ENCODE measurements at places on chromosomes 3 and 15. TPM values are rescaled to one million over a fixed set of nuclear protein-coding genes. Genes with fewer than 3 reads are reported as not detected.

Gene HIGD2B
- total RNA-seq: 0.22 TPM

Gene CHST13
- not detected for total RNA-seq

Gene TMC3
- not detected for total RNA-seq

Gene RTP1
- total RNA-seq: not detected

Gene LSAMP
- not detected for total RNA-seq

Gene UROC1
- total RNA-seq: not detected

Gene IL17RB
- 1.2 TPM for total RNA-seq

Gene ELP6
- 76.9 TPM for total RNA-seq

Gene HYKK
- total RNA-seq: 3.9 TPM

Gene SERPINI2
- 0.13 TPM for total RNA-seq

Gene AP3B2
- total RNA-seq: 0.18 TPM

Gene RGMA
- 0.04 TPM for total RNA-seq

Gene CCR9
- not detected for total RNA-seq

DNA sequence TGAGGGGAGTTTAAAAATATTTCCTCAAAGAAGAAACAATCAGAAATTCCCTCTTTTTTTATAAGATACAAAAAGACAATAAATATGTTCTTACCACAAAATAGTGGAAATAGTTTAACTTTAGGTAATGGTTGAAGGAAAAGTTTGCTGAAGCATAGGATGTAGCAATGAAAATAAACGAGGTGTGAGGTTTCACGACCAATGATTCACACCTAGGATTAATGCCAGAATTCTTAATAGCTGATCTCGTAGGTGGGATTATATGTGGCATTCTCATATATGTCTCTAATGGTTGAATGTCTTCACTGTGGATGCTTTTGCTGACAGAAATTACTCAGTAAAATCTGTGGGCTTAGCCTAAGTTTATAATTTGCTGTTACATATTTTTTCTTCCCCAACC is 467.7 kb downstream of the FGF12 start:
- DNase-seq: no peak

DNA sequence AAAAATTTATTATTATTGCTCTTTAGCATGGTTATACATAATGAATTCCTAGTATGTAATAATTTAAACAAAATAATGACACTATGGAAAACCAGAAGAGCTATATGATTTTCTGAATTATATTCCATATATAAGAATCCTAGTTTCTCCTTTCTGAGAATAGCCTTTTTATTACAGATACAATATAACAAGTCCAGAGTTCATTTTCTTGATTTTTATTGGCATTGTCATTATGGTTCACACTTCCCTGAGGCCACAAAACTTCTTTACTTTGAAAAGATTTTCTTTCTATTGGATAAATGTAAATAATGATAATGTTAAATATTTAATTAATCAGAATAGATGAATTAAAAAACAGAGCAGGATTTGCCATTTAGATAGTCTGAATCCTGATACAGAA is 362.3 kb upstream of the BCHE start:
- no peak for DNase-seq

- no peak for DNase-seq
These were observed 452 bp downstream of the DCP1A start for GRCh38 chr3:53346922-53347260.

GRCh38 chr3:79204351-79204750 is 563.4 kb downstream of the ROBO1 start:
- no peak for DNase-seq

GRCh38 chr15:75008221-75008625 is 12.9 kb downstream of the SCAMP5 start:
- DNase-seq: no peak

DNA sequence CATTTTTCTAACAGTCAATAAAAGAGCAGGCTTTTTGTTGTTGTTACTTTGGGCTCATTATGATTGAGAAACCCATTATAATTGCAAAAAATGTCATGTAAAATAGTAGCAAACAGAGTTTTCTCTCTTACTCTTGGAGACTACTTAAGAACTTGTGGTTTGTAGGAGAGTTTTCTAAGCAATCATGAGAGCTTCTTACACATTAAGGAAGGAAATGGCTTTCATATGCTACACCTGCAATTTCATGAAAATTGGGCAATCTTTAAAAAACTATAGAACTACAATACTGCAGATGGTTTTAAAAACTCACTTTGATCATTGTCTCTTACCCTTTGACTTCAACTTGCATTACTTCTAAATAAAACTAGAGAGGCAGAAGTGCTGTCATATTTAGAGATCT is 701.8 kb downstream of the ZPLD1 start:
- no peak for DNase-seq

DNA sequence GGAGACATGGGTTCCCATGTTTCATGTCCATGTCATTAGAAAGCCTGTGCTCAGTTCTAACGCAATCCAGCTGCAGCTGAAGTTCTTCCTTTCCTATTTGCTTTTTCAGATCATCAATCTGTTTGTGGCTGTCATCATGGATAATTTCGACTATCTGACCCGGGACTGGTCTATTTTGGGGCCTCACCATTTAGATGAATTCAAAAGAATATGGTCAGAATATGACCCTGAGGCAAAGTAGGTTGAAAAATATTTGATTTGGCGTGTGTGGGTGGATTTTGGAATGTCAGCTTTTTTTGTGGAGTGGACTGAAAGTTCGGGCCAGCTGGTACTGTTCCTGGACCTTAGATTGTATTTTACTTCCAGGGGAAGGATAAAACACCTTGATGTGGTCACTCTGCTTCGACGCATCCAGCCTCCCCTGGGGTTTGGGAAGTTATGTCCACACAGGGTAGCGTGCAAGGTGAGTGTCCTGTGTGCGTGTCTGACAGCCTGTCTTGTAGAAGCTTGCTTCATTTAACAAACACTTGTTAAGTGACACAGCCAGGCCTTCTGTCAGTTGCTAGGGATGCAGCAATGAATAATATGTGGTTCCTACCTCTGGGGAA is 69.6 kb downstream of the CHDH start:
- no peak for DNase-seq

GRCh38 chr3:44870375-44871061 is 3.9 kb upstream of the TGM4 start:
- DNase-seq: no peak

DNA sequence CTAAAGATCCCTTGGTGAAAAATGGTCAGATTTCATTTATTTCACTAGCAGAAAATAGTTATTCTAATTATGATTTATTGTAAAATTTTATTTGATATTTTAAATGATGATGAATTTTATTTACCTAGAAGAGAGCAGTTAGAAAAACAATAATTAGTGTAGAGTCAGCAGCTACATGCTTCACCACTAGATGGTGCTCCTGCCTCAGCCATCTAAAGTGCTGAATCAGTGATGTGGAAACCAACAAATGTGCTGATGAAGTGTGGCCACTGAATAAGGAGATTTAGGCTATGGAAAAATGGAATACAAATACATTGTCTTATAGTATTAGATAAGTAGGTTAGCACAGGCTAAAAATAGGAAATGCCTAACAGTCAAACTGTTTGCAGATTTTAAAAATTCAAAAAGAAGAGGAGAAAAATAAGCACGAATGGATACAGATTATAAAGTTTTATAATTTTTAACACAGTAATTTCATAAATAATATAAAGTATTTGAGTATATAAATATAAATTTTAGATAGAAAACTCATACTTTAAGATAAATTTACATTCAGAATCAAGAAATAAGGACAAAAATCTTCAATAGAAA is 109.8 kb downstream of the PPP2R3A start:
- DNase-seq: peak; percentile 50

GRCh38 chr3:48299746-48300712 is 33.4 kb downstream of the SPINK8 start:
- peak; percentile 18 for DNase-seq

DNA sequence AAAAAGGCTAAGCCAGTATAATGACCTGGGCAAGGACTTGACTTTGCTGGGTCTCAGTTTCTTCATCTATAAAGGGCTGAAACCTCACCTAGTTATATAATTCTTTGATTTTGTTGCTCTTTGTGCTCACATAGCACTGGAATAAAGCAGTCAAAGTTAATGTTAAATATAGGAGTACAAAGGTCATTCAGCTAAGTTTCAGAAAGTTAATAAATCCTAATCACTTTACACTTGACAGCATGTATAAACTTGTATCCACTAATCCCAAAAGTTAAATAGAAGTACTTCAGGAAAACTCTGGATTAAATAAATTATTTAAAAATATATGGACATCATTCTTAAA is 33.9 kb downstream of the PLCL2 start:
- no peak for DNase-seq

GRCh38 chr3:141940194-141940776 is 63.8 kb downstream of the ATP1B3 start:
- no peak for DNase-seq

- DNase-seq: peak; percentile 79
These were observed 711 bp downstream of the XXYLT1 start for GRCh38 chr3:195270079-195270816.

- DNase-seq: no peak
These were observed 750.6 kb downstream of the AGBL1 start for GRCh38 chr15:86830304-86830703.

GRCh38 chr3:126200534-126200933 is 20.1 kb upstream of the ALDH1L1 start:
- no peak for DNase-seq

DNA sequence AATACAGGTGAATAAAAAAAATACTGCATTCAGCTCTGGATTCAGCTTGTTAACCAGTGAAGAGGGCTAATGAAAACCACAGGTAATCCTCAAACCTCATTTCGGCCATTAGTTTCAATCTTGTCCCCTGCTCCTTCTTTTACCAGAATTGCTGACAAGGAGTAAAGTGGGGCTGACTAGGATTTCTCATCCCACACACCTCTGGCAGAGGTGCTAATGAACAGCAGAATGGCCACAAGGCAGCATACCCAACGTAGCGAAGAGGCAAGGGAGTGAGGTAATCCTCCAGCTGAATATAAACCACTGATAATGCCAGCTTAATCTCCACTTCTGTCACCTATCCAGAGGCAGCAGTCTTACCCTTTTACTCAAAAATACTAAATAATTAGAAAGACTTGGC is 248.8 kb upstream of the CDIN1 start:
- no peak for DNase-seq

GRCh38 chr3:138774529-138775253 is 60.0 kb downstream of the PIK3CB start:
- peak; percentile 22 for DNase-seq

DNA sequence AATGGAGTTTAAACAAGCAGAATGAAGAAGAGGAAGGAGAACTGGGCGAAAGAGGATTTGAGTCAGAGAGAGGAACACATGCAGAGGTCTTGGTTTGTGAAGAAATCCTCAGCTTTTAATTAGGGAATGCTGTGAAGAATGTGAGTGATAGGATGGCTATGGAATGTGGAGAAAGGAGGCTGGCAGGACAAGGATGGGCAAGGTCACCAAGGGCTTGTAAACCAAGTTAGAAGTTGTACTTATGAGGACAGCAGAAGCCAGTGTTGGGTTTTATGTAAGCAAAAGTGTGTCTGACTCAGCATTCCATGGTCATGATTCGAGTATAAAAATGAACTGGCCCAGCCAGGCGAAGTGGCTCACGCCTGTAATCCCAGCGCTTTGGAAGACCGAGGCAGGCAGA is 60.0 kb upstream of the IL12A start:
- DNase-seq: no peak

GRCh38 chr3:14652-15051 is 181.9 kb upstream of the CHL1 start:
- no peak for DNase-seq

DNA sequence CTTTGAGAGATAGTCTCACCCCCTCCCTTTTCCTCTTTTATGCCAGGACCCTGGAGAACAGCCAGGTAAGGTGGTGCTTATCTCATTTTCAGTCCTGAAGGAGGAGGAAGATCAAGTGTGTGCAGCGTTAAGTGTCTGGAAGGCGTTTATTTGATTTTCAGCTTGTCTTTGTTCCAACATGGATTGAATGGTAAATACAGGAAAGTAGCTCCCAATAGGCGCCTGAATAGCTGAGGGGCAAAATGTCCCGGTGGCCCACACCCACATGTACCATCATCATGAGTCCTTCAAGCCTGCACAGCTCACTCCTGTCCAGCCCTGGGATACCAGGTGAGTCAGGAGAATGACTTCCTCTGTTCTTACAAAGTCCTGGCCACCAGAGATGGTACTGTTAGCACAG is 73.5 kb downstream of the CEMIP start:
- DNase-seq: no peak

- DNase-seq: no peak
These were observed 54.9 kb downstream of the ABCC5 start for GRCh38 chr3:183962807-183963206.

- DNase-seq: no peak
These were observed 80.1 kb downstream of the CLDN1 start for GRCh38 chr3:190242147-190242546.

DNA sequence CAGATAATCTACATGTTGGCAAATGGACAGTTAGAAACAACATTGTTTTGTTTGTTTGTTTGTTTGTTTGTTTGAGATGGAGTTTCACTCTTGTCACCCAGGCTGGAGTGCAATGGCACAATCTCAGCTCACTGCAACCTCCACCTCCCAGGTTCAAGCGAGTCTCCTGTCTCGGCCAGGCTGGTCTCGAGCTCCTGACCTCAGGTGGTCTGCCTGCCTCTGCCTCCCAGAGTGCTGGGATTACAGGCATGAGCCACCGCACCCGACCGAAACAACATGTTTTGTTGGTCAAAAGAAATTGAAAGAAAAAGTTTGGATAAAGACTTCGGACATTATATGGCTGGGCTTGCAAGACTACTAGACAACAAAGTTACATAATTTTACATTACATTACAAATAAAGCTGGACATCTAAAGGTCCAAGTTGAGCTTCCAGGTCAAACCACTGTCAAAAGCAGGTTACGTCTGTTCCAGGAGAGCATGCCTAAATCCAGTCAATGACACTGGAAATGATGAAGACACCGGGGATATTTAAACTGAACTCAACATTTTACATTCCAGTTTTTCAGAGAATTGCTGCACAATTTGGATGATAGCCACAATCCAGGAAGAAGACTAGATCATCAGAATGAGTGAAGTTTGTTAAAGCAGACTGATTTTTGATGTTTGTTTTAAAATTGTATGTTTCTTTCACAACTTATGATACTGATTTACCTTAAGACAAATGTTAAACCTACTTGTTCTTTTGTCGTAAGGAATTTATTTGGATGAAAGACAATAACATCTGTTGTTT is 18.6 kb downstream of the SERP1 start:
- DNase-seq: no peak

DNA sequence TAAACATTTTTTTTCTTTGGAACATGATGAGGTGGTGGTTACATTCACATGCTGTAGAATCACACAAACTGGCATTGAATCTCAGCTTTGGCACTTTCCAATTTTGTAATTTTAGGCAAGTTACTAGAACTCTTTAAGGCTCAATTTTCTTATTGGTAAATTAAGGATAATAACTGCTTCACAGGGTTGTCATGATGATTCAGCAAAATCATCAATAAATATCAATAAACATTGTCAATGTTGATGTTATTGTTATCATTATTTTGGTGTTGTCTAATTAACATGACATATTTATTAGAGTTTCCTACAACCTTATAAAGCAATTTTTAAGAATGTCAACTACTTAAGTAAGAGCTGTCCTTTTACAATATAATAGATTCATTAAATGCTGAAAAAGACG is 1.6 kb downstream of the MDFIC2 start:
- no peak for DNase-seq

All from K562 (cell line).